ENCODE measurements at places on chromosomes 11 and 22.

GRCh38 chr11:9955391-9955790, 291.5 kb downstream of the SWAP70 start:
- DNase-seq, result no peak

GRCh38 chr11:46554213-46555147, 39.3 kb downstream of the AMBRA1 start:
- DNase-seq, result no peak

DNA sequence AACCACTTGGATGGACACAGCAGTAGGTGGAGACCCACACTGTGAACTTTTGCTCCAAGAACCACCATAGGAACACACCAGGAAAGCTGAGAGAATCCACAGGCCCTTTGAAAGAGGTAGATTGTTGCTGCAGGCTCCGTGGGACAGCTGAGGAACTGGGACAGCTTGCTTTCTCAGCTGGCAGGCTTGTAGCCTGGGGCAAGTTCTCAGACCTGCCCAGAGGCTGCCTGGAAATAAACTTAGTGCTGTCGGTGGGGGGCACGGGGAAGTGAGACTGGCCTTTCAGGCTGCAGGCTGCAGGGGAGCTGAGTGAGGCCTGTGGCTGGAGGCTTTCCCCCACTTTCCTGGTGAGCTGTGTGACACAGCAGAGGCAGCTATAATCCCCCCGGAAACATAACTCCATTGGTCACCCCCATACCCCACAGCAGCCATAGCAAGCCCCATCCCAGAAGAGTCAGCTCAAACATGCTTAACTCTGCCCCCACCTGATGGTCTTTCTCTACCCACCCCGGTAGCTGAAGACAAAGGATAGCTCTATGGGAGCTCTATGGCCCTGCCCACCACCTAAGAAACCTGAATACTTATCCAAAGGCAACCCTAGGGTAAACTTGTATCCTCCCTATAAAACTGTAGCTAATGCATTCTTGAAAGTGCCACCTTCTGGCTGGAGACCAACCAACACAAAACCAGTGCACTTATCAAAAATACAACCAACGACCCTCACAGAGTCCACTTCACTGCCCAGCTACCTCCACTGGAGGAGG, 21.4 kb upstream of the ACRV1 start:
- DNase-seq, result no peak

DNA sequence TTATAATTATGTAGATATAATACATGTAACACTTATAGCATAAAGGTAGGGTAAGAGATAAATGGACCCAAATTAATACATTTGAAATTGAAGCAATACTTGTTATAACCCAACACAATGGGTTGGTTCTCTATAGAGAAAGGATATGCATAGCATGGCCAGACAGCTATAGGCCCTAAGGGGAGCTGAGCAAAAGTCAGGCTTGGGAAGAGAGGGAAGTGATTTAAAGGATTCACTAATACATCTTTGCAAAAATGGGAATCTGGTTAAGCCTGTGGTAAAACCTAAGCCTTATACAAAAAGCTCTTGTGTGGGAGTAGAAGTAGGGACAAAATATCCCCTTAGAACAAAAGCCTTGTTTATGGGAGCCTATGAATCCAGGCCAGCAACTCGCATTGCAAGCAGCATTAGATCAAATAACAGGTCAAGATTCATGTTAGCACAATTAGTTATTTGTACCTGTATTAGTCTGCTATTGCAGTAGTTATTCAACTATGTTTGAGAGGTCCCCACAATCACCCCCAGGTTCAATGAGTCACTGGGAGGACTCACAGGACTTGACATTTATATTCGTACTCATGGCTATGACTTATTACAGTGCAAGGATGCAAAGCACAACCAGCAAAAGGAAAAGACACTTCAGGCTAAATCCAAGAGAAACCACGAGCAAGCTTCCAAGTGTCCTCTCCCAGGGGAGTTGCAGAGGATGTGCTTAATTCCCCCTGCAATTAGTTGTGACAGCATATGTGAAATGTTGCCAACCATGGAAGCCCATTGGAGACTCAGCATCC, 144.7 kb upstream of the LMO1 start:
- no peak for DNase-seq

- no peak for DNase-seq
Observed at GRCh38 chr11:122879785-122880184, 2.8 kb upstream of the JHY start.

GRCh38 chr11:71914617-71915189, 13.7 kb downstream of the XNDC1N start:
- no peak for DNase-seq

- DNase-seq, result no peak
Observed at GRCh38 chr11:132244846-132245245, 874.4 kb downstream of the NTM start.

DNA sequence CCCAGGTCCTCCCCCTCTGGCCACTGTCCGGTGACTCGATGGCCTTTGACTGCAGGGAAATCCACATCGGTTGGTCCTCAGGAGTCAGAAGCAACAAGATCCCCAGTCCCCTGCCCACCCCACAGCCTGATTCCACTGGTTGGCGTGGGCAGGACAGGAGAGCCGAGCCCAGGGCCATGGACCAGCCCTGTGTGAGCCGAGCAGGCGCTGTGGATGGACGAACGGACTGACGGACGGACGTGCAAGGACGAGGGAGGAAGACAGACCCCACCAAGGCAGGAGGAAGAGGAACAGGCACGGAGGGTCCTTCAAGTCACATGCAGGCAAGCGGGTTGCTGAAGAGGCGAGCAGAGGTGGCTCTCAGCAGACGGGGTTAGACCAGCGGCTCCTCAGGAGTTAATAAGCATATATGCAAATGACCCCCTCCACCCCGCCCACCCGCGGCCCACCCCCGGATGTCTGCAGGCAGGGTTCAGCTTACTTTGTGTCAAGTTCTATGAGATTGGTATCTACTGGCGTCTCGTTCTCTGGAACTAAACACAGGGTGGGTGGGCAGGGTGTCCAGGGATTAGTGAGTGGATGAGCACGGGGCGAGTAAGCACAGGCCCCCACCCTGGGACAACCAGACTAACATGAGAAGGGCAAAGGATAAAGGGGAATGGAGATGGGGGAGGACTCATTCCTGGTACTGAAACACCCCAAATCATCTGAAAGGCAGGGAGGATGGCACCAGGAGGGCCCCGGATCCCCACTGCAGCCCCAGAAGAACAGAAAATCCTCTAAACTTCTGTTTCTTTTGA, 26.8 kb downstream of the TPBGL start:
- no peak for DNase-seq

- no peak for DNase-seq
Observed at GRCh38 chr11:2664376-2664775, 35.4 kb downstream of the KCNQ1OT1 start.

GRCh38 chr11:9774591-9775397, 110.9 kb downstream of the SWAP70 start:
- DNase-seq, result no peak

DNA sequence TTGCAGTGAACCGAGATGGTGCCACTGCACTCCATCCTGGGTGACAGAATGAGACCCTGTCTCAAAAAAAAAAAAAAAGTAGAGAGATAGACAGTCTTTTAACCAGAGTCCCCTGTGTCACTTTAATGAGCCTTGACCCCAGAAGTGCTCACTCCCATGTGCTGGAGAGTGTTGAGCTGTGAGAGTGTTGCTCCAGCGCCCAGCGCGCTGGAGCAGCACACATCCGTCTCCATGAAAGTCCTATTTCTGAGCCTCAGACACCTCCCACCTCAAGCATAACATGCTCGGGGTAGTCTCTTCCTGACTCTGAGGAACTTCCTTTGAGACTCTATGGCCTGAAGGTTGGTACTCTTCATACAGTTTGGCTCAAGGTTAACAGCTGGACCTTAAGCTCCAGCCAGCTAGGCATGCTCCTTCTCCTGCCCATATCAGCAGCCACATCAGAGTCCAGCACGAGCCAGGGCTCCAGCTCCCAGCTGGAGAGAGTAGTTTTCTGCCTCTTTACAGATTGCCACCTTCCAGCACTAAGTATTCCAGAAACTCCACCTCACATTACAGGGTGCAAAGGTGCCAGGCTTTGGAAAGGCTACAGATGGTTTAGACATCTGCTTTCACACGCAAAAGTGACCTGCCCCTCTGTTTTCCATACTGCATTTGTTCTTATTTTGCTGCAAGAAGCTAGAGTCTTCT, 29.4 kb upstream of the UBASH3B start:
- DNase-seq, result no peak

DNA sequence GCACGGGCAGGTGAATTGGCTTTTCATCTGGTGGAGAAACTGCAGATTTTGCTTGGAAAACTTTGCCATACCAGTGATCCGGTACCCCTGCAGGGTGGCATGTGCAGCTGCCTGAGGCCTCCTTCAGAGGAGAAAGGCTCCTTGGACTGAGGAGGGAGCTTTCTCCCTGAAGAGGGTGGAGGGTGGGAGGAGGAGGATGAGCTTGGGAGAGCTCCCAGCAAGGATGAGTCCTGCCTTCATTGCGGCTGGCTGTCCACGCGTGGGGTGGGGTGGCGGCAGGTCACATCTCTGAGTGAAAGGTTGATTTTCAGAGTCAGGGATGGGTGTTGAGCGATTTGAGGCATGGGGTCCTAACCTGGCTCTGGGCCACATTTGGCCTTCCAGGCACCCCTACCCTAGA, 96.8 kb downstream of the GRAMD1B start:
- DNase-seq, result no peak

DNA sequence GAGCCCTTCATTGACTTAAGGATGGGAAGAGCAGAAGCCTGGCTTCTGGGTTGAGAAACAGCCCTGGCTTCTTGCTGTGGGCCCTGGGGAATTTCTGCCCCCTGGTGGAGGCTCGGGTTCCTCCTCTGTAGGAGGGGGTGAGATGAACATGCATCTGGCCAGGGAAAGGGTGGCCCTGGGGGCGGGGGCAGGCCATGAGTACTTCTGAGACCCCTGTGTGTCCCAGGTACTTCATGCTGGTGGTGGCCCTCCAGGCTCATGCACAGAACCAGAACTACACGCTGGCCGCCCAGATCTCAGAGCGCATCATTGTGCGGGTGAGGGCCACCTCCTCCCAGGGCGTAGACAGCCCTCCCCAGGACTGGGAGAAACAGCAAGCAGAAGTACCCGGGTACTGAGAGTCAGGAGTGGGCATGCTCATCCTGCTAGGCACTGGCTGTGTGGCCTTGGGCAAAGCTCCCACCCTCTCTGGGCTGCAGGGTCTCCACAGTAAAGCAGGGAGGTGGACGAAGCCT, 15.8 kb downstream of the TMEM258 start:
- peak; percentile 23 for DNase-seq

- no peak for DNase-seq
Observed at GRCh38 chr22:33921525-33922348, 1.5 kb upstream of the LARGE1 start.

- DNase-seq, result no peak
Observed at GRCh38 chr11:24760681-24761080, 263.8 kb downstream of the LUZP2 start.

GRCh38 chr22:49827853-49828598, at the start of gene BRD1:
BRD1 (minus strand) TSS chr22:49827873; CDS start chr22:49824317, 3,556 bp downstream.
- DNase-seq, result peak; percentile 41

- no peak for DNase-seq
Observed at GRCh38 chr22:19117111-19117512, 5.1 kb downstream of the DGCR2 start.

DNA sequence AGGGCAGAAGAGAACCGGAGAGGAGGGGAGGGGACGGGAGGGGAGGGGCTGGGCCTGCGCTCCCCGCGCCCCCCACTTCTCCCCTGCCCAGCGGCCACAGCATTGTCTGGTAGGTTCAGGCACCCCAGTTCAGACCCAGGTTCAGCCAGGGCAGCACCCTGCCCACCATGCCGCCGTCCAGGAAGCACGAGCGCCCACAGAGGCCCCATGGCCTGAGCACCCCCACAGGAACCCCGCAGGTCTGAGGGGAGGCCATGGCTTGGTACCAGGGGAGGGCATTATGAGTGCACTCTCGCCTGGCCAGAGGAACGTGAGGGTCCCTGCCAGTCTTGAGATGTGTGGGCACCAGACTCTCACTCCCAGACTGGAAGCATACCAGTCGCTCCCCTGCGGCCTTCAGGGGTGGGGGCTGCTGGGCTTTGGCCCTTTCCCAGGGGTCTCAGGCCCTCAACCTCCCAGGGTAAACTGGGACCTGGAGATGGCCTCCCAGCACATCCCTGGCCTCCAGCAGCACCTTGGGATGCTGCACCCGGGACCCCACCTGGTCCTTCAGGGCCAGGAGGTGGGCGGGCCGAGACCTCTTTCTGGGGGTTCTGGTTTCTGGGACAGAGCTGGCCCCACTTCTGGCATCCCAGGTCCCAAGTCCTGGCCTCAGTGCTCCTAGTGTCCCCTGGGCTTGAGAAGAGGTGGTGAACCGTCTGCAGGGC, 597 bp upstream of the PLXNB2 start:
- no peak for DNase-seq

- no peak for DNase-seq
Observed at GRCh38 chr11:2173150-2173693, 1.6 kb upstream of the TH start.

- no peak for DNase-seq
Observed at GRCh38 chr11:123519055-123519796, 89.2 kb downstream of the GRAMD1B start.

DNA sequence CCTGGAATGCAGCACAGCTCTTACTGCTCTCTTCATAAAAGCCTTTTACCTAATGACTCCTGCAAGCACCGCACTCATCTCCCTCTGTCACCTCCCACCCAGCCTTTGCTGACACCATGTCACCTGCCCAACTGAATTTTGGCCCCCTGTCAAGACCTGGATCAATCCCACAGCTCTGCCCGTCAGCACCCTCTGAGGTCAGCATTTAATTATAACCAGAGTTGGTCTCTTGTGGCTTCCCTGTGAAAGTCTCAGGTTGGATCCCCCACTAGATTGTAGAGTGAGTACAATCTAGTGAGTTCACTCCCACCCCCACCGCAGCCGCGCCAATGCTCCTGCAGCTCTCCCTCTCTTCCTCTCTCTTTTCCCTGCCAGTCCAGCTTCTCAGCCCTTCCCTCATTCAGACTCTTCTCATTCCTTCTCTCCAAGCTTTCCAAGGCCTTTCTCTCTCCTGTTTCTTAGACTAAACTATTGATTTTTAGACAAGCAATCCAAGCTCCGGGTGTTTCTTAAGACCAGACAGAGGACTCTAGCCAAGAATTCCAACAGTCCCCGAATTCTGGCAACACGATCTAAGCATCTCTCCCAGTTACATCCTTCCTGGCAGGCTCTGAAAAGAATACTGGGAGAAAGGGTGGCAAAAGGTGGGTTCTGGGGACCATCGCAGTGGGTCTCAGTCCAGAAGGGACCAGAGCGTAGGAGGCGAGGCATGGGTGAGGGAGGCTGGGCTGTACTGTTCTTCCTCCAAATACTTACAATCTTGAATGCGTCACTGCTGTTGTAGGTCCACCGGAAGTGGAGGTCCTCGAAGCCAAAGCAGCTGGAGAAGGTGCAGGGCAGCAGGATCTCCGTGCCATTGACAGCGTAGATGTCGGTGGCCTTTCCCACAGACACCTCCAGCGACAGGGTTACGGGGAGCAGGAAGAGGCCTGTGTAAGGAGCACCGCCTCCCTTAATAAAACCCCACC, 8.0 kb downstream of the SCN4B start:
- no peak for DNase-seq

- no peak for DNase-seq
Observed at GRCh38 chr11:40168414-40168813, 1291.0 kb downstream of the LRRC4C start.

DNA sequence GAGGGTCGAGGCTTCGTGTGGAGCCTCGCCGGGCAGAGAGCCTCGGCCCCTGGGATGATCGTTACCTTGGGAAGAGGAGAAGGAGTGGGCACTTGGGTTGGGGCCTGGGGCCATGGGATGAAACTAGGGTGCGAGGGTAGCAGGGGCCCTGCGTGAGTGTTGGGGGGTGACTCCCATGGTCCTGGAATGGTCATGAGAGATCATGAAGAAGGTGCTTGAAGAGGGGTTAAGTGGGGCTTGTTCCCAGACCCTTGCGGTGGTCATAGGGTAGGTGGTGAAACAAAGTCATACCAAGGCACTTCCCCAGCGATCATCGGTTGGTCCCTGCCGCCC, 284 bp downstream of the CCS start:
- no peak for DNase-seq
